Stimulated activated CD8-positive, alpha-beta memory T cell treated with anti-CD3 and anti-CD28 coated beads, Interleukin-4, amount 100 ng/mL, for 1 hour (primary cell): ENCODE measurements at places on chromosomes 12 and 14.

DNA sequence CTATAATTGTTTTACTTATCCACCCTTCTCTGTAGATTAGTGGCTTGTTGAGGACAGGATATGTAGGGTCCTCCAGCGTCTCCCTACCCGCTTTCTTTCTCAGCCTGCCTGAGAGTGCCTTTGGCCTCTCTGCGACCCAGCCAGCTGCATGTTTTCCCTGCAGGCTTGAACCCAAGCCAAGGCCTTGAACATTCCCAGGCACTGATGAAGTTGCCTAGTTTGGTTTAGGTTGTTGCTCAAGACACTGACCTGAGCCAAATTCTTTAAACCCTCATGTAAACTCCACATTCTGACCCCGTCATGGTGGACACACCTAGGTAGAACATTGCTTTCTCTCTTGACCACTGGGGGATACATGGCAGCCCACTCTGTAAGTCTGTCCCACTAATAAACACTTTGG, 33.4 kb upstream of the TXNRD1 start:
- no peak for DNase-seq

DNA sequence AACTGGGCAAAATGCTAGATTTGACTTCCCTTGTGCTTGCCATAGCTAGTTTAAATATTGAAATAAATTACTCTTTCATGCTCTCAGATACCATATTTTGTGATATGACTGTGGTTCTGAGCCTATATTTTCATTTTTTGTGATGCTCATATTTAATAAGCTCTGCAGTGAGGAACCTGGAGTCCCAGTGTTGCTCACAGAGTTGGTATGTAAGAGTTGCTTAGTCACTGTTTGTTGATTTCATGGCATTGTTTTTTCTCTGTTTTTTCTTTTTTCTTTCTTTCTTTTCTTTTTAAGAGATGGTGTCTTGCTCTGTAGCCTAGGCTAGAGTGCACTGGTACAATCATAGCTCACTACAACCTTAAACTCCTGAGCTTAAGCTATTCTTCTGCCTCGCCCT, 750.5 kb upstream of the TMEM132C start:
- no peak for DNase-seq

DNA sequence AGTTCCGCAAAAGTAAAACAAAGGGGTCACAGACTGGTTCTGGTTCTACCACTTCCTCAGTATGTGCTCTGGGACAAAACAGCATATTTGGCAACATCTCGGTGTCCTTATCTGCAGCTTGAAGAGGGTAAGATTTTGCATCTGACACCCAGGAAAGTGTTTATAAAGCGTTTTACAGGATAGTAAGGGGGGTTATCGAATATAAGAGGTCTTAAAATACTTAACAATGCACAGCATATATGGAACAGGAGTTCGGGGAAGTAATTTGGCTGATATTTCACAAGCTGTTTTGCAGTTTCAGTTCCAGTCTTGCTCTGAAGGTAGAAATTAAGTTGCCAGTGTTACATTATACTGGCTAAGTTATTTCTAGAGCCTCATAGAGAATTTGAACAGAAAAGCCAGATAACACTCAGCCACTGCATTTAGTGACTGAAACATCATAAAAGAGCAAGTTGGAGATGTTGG, 904 bp upstream of the MAP4K5 start:
- DNase-seq, result no peak

DNA sequence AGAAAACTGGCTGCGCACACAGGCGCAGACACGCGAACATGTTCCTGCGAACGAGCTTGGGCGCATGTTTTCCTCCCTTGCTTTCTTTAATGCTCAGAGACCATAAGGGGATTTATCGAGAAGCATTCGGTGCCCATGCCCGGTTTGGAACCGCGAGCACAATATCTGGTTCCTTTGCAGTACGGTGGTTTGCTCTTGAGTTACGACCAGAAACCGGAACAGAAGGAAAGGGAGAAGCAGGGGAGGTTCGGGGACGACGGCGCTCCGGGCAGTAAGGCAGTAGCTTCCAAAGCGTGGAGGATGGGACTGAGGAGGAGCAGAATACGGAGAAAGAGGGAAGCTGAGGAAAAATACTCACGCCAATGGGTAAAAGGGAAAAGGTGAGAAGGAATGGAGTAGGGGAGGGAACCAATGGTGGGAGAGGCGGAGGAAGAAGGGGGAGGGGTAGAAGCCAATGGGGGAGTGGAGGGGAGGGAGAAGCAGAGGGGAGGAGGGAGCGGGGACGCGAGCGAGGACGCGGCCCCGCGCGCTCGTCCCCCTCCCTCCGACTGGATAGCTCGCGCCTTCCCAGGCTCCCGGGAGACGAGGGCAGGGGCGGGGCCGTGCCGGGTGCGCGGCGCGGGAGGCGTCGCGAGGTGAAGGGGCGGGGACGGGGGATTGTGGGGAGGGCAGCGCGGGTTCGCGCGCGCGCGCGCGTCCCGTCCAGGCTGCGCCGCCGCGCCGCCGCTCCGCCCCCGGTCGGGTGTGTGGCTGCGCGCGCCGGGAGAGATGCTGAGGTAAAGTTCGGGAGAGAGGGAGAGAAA, 625 bp upstream of the ARHGAP5 start:
- DNase-seq, result peak; percentile 47

- DNase-seq, result no peak
Measured at GRCh38 chr14:40393143-40393542, 960.9 kb upstream of the FBXO33 start.
